Natural killer cell (primary cell): ENCODE measurements at places on chromosomes 3 and 15. TPM values are rescaled to one million over a fixed set of nuclear protein-coding genes. Genes with fewer than 3 reads are reported as not detected.

The KLHL6 gene
- total RNA-seq: 13.6 TPM

The DGKG gene
- 0.63 TPM for total RNA-seq

The KBTBD13 gene
- not detected for total RNA-seq

The NDUFAF3 gene
- total RNA-seq: 72.9 TPM

The PRR20G gene
- not detected for total RNA-seq

The GOLGA8R gene
- total RNA-seq: 42.7 TPM

The EPB42 gene
- total RNA-seq: not detected

The SCAMP5 gene
- total RNA-seq: 0.54 TPM

The TICRR gene
- total RNA-seq: 0.59 TPM

The ACTC1 gene
- not detected for total RNA-seq

DNA sequence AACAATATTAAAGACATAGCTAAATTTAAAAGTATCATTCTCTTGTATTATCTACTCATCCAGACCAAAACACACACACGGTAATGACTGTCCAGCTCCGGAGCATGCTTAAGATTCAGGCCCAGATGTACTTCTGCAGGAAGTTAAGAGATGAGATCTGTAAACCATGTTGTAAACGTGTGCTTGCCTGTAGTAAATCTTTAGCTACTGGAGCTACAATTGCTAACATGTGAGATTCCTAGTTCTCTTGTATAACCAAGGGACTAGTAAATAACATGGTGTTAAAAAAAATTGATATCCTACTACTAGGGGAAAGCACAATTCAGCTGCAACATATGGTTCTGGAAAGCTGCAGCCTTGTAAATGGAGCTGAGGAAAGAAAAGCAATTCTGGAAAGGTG lies 651.7 kb upstream of the CCDC54 start:
- no peak for DNase-seq
- no peaks in the 10 kb centered on the region for H3K27me3 ChIP-seq
- H3K4me1 ChIP-seq: no peaks in the 10 kb centered on the region
- no peaks in the 10 kb centered on the region for H3K36me3 ChIP-seq

DNA sequence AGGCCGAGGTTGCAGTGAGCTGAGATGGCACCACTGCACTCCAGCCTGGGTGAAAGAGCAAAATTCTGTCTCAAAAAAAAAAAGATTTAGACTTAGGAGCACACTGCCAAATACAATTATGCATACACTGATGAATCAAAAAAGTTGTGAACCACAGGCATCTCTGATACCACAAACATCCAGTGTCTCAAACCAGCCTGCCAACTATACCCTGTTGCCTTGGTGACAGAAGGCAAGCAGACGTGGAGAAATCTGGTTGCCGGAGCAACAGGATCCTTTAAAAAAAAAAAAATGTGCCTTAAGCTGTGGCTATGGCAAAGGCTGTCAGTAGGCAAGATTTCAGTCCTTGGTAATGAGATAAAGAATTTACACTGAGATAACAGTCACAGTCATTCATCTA lies 202.3 kb downstream of the NEK10 start:
- no peaks in the 10 kb centered on the region for H3K27me3 ChIP-seq
- no peaks in the 10 kb centered on the region for H3K36me3 ChIP-seq
- H3K4me3 ChIP-seq: no peak overlapping the region
- no peak for DNase-seq

DNA sequence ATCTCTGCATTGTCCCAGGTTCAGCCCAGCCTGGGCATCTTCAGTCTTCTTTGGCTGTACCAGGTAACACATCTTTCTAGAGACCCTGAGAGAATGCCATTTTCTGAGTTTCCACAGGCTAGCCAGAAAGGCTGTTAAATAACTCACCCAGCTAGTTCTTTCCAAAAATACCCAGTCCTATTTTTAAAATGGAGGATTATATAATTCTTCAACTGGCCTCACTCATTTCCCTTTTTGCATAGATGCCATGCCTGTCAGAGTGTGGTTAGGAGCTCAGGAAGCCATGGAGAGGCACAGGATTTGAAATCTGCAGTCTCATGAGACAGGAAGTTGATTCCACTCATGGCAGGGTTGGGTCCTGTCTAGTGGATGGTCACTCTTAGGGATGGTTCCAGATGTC lies 39.8 kb downstream of the CEMIP start:
- H3K27ac ChIP-seq: no peak overlapping the region
- no peak for DNase-seq
- H3K4me1 ChIP-seq: no peaks in the 10 kb centered on the region
- H3K4me3 ChIP-seq: no peak overlapping the region
- H3K27me3 ChIP-seq: no peaks in the 10 kb centered on the region
- no peaks in the 10 kb centered on the region for H3K36me3 ChIP-seq

- DNase-seq: no peak
- H3K27ac ChIP-seq: no peak overlapping the region
- H3K36me3 ChIP-seq: no peaks in the 10 kb centered on the region
- H3K4me3 ChIP-seq: no peak overlapping the region
- no peaks in the 10 kb centered on the region for H3K4me1 ChIP-seq
Measured at GRCh38 chr3:105957722-105958121, 88.9 kb upstream of the CBLB start.

- no peak overlapping the region for H3K27ac ChIP-seq
- no peak overlapping the region for H3K4me3 ChIP-seq
- H3K27me3 ChIP-seq: no peaks in the 10 kb centered on the region
Measured at GRCh38 chr3:185959609-185960521, 22.1 kb upstream of the TRA2B start.

GRCh38 chr3:49869525-49870126 lies at the start of gene CAMKV:
Gene CAMKV, minus strand, starts transcription at chr3:49869906. Its CDS starts 7,518 bp downstream, at chr3:49862388.
- H3K27ac ChIP-seq: no peak within 1 kb of the TSS
- H3K4me1 ChIP-seq: peaks cover 12% of the 10 kb centered on the region
- DNase-seq: peak; percentile 47

DNA sequence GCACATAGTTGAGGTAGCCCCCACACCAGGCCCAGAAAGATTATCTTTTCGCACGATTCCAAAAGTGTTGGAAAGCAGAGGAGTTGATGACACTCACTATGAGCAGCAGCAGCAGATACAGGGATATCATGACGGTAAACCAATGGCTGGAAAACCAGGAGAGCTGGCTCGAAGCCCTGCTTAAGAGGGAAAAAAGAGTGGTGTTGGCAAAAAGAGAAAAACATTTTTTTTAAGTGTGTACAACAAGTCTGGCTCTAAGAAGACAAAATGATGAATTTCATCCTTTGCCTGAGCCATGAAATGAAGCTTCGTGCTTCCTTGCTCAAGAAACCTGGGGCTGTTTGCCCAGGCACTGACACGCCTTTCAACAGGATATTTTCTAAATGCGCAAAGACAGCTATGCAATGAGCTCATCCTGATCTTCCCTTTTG lies 27.3 kb downstream of the PARP16 start:
- no peak for DNase-seq
- no peak overlapping the region for H3K4me3 ChIP-seq
- H3K4me1 ChIP-seq: no peaks in the 10 kb centered on the region
- no peaks in the 10 kb centered on the region for H3K27me3 ChIP-seq
- H3K36me3 ChIP-seq: peaks cover 46% of the 10 kb centered on the region
- no peak overlapping the region for H3K27ac ChIP-seq

DNA sequence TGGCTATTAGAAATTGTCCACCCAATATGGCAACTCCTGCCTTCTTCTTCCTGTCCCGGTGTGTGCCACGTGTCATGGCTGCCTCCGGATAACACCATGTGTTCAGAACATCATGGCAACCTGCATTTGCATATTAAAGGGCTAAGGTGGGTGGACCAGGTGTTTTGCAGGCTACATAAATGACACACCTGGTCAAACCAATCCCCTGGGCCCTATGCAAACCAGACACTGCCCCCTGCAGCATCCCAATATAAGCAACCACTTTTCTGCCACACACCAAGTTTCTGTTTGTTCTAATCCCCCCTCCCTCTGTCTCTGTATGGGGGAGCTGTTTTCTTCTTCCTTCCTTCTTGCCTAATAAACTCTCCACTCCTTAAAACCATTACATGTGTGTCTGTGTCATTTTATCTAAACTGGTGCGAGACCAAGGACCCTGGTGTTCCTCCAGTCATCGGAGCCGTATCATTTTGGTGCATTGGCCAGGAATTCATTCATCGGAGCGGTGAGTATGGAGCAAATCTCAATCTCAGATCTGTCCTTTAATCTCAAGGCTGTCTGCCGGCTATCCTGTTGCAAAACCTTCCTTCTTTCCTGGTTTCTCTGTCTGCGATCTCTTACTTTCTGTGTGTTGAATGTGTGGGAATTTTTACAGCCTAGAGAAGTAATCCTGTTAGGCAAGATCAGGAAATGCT lies 44.5 kb downstream of the NCEH1 start:
- H3K36me3 ChIP-seq: no peaks in the 10 kb centered on the region
- no peak overlapping the region for H3K4me3 ChIP-seq
- H3K27ac ChIP-seq: no peak overlapping the region
- peaks cover 21% of the 10 kb centered on the region for H3K4me1 ChIP-seq

- H3K4me3 ChIP-seq: no peak overlapping the region
- H3K27ac ChIP-seq: no peak overlapping the region
- DNase-seq: no peak
- no peaks in the 10 kb centered on the region for H3K4me1 ChIP-seq
- H3K36me3 ChIP-seq: no peaks in the 10 kb centered on the region
Measured at GRCh38 chr3:191624299-191624698, 163.3 kb downstream of the PYDC2 start.

GRCh38 chr3:49020330-49021212 lies 1.4 kb upstream of the NDUFAF3 start:
- no peaks in the 10 kb centered on the region for H3K27me3 ChIP-seq
- H3K4me1 ChIP-seq: peaks cover 48% of the 10 kb centered on the region
- DNase-seq: peak; percentile 46
- peaks cover 24% of the 10 kb centered on the region for H3K36me3 ChIP-seq
- H3K27ac ChIP-seq: peak overlapping the region; percentile 94

- peaks cover 31% of the 10 kb centered on the region for H3K36me3 ChIP-seq
- no peak overlapping the region for H3K27ac ChIP-seq
- no peaks in the 10 kb centered on the region for H3K27me3 ChIP-seq
- no peak overlapping the region for H3K4me3 ChIP-seq
Measured at GRCh38 chr3:67011414-67012131, 13.5 kb downstream of the KBTBD8 start.

GRCh38 chr3:100978011-100978659 lies 15.1 kb downstream of the ABI3BP start:
- H3K36me3 ChIP-seq: no peaks in the 10 kb centered on the region
- no peaks in the 10 kb centered on the region for H3K4me1 ChIP-seq
- no peaks in the 10 kb centered on the region for H3K27me3 ChIP-seq
- H3K4me3 ChIP-seq: no peak overlapping the region
- no peak for DNase-seq
- H3K27ac ChIP-seq: no peak overlapping the region

GRCh38 chr15:85615930-85616329 lies 178.8 kb downstream of the KLHL25 start:
- no peak overlapping the region for H3K4me3 ChIP-seq
- no peak overlapping the region for H3K27ac ChIP-seq
- H3K27me3 ChIP-seq: no peaks in the 10 kb centered on the region
- peaks cover 11% of the 10 kb centered on the region for H3K36me3 ChIP-seq

- no peak overlapping the region for H3K27ac ChIP-seq
- no peak overlapping the region for H3K4me3 ChIP-seq
- H3K4me1 ChIP-seq: no peaks in the 10 kb centered on the region
- no peak for DNase-seq
Measured at GRCh38 chr3:149726716-149727407, 25.4 kb downstream of the COMMD2 start.

GRCh38 chr3:34212175-34212574 lies 413.7 kb downstream of the PDCD6IP start:
- H3K27ac ChIP-seq: no peak overlapping the region
- H3K4me1 ChIP-seq: no peaks in the 10 kb centered on the region
- H3K27me3 ChIP-seq: no peaks in the 10 kb centered on the region
- H3K36me3 ChIP-seq: no peaks in the 10 kb centered on the region
- no peak for DNase-seq
- H3K4me3 ChIP-seq: no peak overlapping the region

DNA sequence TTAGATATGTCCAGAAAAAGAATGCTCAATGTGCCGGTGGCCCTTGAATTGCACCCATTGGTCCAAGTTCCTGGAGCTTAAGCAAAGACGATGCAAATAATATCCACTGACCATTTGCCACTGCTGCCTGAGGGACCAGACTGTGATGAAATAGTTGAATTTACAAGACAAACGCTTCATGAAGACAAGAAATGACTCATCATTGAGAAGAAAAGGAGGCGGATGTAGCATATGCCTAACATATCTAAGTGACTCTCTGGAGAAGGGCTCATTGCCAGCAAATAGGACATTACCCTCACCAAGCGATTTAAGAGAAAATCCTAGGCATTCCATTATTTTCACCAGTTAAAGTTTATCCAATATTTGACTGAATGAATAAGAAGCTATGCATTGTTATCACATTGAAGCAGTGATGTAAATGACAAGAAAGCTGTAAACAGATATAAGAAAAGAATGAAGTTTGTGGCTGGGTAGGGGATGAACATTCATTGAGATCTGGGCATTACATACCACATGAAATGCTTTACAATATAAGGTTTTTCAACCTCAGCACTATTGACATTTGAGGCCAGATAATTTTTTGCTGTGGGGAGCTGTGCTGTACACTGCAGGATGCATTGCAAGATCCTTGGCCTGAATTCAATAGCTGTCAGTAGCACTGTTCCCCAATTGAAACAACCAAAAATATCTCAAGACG lies 48.9 kb upstream of the CPNE4 start:
- no peak overlapping the region for H3K4me3 ChIP-seq
- H3K36me3 ChIP-seq: no peaks in the 10 kb centered on the region
- H3K27ac ChIP-seq: no peak overlapping the region
- no peaks in the 10 kb centered on the region for H3K27me3 ChIP-seq
- no peaks in the 10 kb centered on the region for H3K4me1 ChIP-seq

- H3K36me3 ChIP-seq: no peaks in the 10 kb centered on the region
- peak; percentile 7 for DNase-seq
- H3K4me3 ChIP-seq: no peak overlapping the region
- peaks cover 10% of the 10 kb centered on the region for H3K27me3 ChIP-seq
- H3K27ac ChIP-seq: no peak overlapping the region
Measured at GRCh38 chr3:38648024-38648658, 1.3 kb downstream of the SCN5A start.

DNA sequence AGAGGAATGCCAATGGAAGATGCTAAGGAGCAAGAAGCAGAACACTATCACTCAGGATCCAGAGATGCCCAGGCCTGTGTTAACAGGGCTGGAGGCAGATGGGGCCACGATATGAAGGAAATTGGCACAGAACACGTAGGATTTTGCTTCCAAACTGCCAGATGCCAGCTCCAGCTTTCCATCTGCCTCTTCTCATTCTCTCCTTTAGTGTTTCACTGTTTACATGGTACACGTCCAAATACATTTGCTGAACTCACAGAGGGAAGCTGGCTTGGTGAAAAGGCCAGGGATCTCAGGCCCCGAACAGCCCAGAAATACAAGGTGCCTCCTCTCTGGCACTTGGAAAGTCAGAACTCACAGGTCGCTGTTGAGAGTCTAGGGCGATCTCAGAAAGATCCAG lies 187.0 kb downstream of the NTRK3 start:
- no peaks in the 10 kb centered on the region for H3K36me3 ChIP-seq
- H3K27me3 ChIP-seq: no peaks in the 10 kb centered on the region
- no peaks in the 10 kb centered on the region for H3K4me1 ChIP-seq
- H3K4me3 ChIP-seq: no peak overlapping the region
- DNase-seq: no peak
